ENCODE measurements at places on chromosomes 3 and 15.

DNA sequence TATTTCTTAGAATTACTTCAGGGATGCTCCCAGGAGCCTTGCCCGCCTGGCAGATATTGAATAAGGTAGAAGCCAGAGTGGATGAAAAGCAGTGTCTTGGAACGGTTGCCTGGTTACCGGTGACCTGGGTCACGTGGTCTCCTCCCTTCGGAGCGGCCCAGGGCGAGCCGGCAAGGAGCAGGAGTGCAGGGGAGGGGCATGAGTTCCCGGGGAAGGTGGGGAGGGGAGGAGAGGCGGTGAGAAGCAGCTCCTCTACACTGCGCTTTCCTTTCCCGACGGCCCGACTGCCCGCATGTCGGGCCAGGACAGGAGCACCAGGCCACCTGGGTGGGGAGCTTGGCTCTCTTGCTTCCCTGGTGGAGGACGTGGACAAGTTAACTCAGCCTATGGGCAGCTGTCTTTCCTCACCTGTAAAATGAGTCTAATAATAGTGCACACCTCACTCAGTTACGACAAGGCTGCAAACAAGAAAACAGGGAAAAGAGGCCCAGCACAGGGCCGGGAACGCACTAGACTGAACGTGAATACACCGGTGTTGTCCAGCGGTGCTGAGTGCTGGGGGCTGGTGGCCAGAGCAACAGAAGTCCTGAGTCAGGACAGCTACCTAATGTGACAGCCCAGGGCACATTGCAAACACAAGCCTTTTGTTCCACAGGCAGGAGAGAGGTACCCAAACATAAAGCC, 198.3 kb downstream of the ADAMTS9 start:
- DNase-seq = peak; percentile 74

DNA sequence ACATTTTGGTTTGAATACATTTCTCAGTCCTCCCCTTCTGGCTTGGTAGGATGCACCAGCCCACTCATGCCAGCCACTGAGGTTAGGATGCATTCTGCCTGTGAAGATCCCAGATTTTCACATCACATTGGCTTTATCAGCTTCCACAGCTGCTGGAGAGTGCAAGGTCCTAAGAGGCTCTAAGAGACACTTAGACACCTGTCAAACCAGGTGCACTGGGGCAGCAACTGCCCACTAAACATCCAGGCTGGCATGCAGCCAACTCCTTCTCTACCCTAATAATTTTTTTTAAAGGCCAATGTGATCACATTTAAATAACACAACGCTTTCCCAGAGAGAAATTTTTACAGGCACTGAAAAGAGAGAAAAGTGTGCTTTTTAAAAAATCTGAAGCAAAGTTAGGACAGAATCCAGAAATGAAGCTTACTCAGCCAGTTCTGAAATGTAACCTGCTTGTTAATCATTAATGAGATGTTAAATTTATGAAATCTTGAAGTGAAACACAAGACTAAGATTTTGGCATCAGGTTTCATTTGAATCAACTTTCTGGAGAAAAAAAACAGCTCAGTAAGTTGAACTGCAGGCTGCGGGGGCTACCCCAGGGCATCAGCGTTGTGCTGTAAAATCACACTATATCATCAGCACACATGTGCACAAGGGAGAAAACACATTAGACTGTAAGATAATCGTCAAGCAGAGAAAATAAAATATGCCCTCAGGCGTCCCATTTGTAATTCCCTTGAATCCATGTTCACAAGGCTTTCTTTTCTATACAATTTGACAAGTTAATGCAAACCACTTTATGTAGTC, 312.9 kb downstream of the ZBBX start:
- peak; percentile 72 for DNase-seq

DNA sequence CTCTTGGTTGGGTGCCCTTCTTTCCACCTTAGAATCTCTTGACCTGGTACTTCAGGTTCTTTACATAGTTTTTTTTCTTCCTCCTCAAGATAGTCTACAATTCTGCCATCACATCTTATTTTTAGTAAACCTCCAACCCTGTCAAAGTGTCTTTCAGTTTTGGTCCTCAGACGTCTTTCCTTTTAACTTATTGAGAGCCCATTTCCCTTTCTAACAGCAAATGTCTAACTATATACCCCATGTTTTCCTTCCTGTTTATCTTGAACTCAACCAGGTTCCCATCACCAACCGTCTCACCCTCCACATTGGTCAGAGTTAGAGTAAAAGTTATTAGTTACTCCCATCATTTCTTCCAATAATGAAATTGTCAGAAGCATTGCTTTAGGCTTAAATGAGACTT, 10.4 kb downstream of the KBTBD12 start:
- DNase-seq = no peak

- DNase-seq = no peak
These were observed 156.2 kb downstream of the ZMAT3 start for GRCh38 chr3:178915365-178915764.

- no peak for DNase-seq
These were observed 45.9 kb downstream of the HES1 start for GRCh38 chr3:194181612-194182529.

- DNase-seq = no peak
These were observed 253.6 kb downstream of the UACA start for GRCh38 chr15:70509731-70510143.

- DNase-seq = no peak
These were observed 103.7 kb downstream of the ATP10A start for GRCh38 chr15:25759421-25759820.

DNA sequence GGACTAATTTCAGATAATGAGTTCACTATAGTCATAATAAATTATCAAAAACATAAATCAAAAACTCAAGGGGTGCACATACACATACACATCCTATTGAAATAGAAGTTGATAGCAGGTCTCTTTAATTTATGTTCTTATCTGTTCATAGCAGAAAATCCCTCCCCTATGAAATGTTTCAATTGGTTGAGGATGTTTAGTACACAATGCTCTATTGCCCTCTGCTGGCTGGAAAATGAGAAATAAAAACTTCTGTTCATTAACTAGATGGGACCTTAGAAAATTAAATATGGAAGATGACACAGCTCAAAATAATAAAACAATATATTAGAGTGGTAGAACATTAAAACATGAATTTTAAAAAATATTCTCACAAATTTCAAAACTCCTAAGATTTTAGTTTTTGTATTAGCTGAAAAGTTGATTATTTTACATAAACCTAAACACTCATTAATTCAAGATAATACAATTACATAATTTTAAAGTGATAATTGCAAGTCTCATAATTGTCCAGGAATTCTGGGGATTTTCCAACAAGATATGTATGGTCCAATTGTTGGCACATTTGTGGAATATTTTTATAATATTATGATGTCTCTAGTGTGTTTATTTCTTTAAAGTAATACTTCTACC, 735.0 kb downstream of the ROBO1 start:
- peak; percentile 28 for DNase-seq

- DNase-seq = no peak
These were observed 6.0 kb upstream of the MELTF start for GRCh38 chr3:197035577-197035976.

GRCh38 chr3:103968131-103968530, 1398.6 kb upstream of the ALCAM start:
- no peak for DNase-seq

DNA sequence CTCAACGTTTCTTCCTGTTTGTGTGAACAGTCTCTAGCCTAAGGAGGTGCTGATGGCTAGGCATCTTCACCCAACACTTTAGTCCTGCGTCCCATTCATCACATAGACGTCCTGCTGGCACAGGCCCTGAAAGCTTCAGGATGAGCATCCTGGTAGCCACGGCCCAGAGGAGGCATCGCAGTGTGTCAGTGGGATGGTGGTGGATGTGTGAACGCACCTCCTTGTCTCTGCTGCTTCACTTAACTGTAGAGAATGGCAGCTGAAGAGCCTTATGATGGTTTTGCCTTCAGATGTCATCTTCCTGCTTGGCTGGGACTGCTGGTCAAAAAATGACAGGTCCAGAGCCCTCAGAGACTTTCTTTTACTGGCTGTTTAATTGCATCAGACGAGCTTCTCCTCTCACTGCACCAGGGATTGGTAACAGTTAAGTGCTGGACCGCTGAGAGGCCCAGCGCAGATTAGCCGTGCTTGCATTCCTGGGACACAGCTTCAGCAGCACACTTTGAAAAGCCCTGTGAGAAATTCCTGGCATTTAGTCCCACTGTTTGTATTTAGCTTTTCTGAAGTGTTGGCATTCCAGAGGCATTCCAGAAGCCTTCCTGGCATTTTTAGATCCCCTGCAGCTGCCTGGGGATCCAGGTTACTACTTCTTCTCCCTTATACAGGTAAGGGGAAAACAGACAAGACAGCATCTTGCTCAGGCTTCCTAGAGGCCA, 132.4 kb upstream of the PLXNA1 start:
- no peak for DNase-seq

- DNase-seq = no peak
These were observed 58.6 kb upstream of the CCDC80 start for GRCh38 chr3:112699436-112699978.

DNA sequence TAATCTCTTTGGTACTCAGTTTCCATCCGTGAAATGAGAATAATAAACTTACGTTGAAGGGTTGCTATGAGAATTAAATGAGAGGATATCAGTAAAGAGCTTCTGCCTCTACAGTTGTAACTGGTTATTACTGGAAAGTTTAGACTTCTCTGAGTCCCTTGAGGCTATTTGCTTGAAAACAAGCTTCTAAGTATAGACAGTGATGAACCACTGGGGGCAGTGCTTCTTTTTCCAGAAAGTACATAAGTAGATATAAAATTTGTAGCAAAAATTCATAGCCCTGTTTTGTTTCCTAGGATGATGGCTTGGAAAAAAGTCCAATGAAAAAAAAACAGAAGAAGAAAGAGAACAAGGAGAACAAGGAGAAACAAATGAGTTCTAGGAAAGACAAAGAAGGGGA, 87.1 kb downstream of the RGMA start:
- no peak for DNase-seq

DNA sequence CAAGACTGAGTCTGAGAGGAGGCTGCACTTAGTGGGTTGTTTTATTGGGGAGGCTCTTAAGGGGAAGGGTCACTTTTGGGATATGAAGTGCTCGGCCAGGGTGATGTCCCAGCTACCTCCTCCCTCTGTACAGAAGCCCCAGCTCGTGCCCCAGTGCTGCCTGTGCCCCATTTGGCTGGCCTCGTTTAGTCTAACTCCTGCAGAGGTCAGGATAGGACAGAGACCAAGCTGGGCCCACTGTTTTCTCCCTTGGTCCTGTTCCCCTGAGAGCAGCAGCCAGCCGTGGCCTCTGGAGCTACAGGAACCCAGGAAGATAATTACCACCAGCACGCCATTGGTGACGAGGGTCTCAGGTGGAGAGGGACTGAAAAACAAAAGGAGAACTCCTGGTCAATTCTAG, 18.5 kb downstream of the PLA2G4E start:
- DNase-seq = no peak

- DNase-seq = no peak
These were observed 3.7 kb downstream of the TRAK1 start for GRCh38 chr3:42094691-42095391.

DNA sequence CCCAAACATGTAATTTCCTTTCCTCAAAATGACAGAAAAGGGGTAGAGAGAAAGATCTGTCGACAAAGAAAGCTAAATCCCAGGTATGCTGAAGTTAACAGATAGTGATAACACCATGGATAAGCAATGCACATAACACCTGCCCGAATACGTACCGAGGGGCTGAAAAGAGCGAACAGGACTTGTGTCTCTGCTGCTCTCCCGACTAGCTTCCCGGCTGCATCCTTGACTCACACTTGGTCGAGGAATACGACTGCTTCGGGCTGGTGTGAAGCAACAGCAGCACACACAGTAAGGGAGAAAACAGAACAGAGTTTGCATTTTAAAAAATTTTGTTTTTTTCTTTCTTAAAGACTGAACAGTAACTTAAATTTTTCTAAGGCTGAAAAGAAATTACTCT, 136.4 kb downstream of the CLASP2 start:
- no peak for DNase-seq

DNA sequence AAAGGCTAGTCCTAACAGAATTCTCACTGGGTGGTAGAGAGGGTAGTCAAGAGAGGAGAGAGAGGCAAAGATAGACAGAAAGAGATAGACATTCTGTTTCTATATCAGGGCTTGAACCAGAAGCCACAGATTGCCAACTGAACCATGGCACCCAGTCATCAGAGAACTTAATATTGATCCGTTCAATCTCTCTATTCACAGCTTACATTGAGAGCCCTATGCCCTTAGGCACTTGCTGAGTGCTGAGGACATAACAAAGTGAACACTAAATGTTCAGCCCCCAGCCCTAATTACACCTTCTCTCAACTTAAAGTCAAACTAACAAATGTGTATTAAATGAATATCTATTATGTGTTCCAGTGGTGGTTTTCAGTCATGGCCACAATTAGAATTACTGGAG, 124.1 kb downstream of the FILIP1L start:
- no peak for DNase-seq

GRCh38 chr15:34973512-34973911, 4.0 kb upstream of the AQR start:
- DNase-seq = no peak

- no peak for DNase-seq
These were observed 10.9 kb downstream of the SMAD3 start for GRCh38 chr15:67076147-67076843.

- no peak for DNase-seq
These were observed 192.5 kb upstream of the TSC22D2 start for GRCh38 chr3:150215616-150216015.
